ENCODE measurements at places on chromosomes 4 and X.

DNA sequence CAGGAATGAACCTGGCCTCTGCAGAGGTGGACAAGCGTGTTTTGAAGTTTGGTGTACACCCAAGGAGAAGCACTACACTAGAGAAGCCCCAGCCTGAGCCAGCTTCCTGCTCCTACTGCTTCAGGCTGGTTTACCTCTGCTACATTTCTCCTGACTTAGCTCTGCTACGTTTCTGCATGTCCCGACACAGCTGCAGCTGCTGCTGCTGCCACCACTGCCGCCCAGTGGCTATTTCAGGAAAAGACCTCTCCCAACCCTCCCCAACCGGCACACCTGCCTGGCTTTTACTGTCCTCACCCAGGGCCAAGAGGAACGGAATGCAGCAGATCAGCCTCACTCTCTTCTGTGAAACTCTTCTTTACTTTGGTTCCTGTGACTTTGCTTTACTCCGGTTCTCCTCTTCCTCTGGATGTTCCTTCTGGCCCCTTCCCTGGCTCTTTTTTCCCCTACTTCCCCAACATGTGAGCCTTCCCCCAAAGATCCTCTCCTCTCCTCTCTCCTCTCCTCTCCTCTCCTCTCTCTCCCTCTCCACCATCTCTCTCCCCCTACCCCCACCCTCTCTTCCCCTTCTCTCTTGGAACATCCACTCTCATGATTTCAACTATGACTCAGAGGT is 3.1 kb upstream of the P2RY4 start:
- peak; percentile 56 for DNase-seq

DNA sequence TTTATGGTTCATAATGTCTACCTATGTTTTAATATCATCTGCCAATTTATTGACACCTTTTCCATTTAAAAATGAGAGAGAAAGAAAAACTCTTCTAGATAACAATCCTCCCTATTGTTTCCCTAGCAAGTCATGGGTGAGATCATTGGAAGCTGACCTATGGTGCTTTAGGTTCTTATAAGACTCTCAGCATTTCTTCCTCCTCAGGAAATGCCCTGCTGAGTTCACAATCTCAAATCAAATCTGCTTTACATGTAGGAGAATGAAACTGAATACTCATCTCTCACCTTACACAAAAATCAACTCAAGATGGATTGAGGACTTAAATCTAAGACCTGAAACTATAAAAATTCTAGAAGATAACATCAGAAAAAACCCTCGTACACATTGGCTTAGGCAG is 267.4 kb downstream of the RAPGEF2 start:
- DNase-seq = no peak

DNA sequence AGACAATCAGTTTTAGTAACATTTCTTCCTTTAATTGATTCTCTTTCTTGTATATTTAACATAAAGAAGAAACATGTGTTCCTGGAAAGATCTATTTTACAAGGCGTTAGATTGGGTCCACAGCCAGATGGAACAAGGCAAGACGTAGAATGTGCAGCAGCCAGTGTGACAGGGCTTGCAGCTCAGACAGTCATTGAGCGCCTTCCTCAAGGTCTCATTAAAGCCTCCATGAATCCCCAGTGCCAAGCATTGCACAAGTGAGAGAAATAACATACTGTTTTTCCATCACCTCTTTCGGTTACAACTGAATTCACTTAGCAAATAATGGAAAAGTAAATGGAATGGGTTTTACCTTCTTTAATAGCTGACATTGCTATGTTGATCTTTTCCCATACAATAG is 292.5 kb downstream of the USP46 start:
- no peak for DNase-seq

- peak; percentile 23 for DNase-seq
These were observed 66.8 kb upstream of the UCP1 start for GRCh38 chr4:140635606-140636005.

DNA sequence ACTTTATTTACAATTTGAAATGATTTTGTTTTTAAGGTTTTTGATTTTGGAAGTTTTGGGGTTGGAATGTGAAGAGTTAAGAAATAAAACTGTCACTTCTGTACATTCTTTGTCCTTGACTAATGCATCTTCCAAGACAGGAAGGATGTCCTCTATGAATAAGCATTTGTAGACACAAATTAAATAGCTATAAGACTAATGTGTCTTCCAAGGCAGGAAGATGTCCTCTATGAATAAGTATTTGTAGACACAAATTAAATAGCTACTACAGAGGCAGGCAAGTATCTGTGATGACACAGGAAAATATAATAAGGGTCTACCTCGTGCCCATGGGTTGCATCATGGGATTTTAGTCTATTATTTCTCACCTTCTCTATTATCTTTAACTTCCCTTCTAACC is 14.5 kb downstream of the PRSS48 start:
- DNase-seq = no peak

- DNase-seq = no peak
These were observed 89.7 kb downstream of the COL4A6 start for GRCh38 chrX:108348525-108348924.

DNA sequence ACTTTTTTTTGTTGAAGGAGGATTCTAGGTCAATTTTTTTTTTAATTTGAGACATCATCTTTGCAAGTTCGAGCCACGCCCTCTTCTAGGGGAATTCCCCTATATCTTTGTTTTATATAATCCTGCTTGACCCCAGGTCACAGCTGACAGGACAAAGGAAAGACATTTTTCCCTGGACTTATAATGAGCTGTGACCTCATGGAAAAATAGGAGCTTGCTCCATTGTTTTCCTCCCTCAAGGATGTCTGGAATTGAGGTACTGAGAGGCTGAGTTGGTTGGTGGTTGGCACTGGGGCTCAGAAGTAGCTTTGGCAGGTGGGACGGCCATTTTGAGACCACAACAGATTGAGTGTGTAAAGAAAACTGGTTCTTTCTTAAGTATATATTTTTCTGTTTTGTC is 49.0 kb downstream of the GBA3 start:
- DNase-seq = no peak

GRCh38 chrX:76453737-76454406 is 26.4 kb downstream of the MAGEE1 start:
- no peak for DNase-seq

GRCh38 chr4:142721187-142721586 is 124.9 kb downstream of the INPP4B start:
- DNase-seq = no peak

DNA sequence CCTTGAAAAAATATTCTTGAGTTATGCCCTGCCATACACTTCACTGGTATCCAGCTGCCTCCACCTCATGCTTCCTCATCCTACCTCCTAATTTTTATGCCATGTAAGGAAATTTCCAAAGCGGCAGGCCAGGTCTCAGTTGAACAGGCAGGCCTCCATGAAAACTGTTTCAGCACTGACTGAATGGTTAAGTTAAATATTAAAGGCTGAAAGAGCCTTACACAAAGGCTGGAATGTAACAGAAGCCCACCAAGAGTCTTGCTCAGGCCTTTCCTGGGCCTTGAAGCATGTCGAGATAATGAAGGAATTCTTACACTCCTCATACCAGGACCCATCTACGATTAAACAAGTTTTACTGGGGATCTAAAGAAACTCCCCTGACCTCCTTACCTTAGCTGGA is 359.6 kb upstream of the NOCT start:
- no peak for DNase-seq

GRCh38 chr4:40548256-40548655 is 81.4 kb downstream of the RBM47 start:
- no peak for DNase-seq

DNA sequence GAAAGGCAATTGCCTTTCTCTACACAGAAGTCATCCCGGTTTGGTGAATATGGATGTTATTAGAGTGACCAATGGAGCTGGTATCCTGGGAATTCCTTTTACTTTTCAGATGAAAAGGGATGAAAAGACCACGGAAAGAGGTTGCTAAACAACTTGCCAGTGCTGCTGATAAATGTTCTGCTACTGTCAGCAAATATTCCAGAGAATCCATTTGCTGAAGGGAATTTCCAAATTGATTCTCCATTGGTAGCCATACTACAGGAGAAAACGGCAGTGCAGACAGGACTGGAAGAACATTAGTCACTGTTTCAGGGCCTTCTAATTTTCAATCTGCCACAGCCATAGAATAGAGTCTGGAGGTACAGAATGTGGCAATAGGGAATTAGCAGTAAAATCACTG is 451.5 kb downstream of the PCDH11X start:
- DNase-seq = no peak

DNA sequence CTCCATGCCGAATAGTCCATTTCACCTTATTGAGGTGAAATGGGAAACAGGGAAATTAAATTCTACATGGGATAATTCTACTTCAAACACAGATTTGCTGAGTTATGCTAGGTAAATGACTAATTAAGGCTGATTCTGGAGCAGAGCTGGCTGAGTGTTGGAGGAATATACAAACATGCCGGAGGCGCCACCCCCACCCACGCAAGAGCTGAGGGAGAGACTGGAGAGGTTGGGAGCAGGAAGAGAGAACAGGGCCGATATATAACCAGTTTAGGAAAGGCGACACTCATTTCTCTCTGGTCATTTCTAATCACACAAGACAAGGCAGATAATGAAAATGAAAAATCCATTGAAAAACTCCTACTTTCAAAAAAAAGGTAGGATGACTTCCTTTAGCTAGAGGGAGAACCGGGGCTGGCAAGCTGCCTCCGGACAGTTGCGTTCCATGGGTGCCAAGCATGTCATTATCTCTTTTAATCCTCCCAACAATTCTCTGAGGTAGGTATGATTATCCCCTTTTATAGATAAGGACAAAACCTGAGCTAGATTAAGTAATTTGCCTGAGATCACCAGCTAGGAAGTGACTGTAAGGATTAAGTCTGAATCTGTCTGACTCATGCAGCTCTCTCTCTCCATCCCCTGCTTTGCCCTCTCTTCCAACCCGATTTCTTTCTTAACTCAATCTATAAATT is 27.6 kb upstream of the CFAP299 start:
- DNase-seq = no peak

DNA sequence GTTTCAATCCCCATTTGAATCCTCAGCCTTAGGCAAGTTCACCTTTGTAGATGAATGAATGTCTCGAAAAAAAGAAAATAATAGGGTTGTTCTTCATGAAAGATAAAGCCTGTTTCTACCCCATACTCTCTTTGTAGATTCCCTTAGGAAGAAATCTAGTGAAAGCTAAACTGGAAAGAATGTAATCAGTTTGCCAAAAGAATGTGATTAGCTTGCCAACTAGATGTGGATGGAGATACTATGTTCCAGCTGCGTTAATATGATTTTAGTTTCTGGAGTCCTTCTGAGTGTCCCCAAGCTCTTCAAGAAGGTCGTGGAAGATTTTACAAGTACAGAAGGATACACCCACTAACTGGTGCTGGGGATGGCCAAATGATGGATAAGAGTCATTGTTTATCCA is 162.3 kb upstream of the EDNRA start:
- no peak for DNase-seq

GRCh38 chrX:130550351-130550750 is 148.6 kb downstream of the RBMX2 start:
- no peak for DNase-seq

DNA sequence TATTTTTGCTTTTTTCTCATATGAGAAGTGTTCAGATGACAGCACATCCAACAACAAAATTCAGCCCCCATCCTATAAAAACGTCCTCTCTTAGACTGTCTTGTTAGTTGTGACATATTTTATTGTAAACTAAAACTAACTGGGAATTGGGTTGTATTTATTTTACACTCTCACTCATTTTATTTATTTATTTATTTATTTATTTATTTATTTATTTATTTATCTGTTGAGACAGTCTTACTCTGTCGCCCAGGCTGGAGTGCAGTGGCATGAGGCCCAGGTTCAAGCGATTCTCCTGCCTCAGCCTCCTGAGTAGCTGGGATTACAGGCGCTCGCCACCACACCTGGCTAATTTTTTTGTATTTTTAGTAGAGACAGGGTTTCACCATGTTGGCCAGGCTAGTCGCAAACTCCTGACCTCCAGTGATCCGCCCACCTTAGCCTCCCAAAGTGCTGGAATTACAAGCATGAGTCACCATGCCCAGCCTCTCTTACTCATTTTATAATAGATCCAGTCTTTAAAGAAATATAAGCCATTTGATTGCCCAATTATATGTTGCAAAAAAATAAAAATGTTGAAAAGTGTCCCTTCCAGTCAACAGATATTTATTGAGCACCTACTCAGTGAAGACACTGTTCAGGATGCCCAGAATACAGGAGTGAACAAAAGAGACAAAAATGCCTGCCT is 44.6 kb downstream of the PALLD start:
- DNase-seq = no peak

DNA sequence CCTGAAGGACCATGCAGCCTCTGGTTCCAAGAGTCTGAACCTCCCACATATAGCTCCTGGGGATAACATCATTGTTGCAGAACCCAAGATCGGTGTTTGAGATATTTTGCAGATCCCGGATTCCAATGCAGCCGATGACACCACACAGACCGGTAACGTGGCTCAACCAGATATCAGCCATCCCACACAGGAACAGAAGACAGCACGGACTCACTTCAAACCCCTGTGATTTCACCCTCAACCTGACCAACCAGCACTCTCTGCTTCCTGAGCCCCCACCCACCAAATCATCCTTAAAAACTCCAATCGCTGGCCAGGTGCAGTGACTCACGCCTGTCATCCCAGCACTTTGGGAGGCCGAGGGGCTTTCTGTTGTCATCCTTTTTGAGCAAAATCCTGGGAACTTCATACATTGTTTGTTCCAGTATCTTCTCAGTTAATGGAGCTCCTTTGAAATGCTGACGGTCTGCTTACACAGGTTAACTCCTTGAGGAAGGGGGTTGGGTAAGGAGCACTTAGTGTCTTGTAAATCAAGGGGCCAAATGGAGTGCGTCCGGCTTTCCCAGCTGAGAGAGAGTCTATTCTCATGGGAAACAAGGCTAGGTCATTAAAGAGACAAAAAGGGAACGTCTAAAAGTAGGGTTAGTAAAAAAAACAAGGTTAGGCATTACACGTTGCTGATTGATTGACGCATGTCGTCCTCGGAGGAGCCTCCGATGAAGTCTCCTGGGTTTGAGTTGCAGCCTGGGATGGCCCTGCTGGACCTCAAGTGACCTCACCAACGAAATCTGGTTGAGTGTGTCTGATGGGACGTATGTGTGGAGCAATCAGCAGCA is 230.4 kb downstream of the CRLF2 start:
- DNase-seq = no peak

DNA sequence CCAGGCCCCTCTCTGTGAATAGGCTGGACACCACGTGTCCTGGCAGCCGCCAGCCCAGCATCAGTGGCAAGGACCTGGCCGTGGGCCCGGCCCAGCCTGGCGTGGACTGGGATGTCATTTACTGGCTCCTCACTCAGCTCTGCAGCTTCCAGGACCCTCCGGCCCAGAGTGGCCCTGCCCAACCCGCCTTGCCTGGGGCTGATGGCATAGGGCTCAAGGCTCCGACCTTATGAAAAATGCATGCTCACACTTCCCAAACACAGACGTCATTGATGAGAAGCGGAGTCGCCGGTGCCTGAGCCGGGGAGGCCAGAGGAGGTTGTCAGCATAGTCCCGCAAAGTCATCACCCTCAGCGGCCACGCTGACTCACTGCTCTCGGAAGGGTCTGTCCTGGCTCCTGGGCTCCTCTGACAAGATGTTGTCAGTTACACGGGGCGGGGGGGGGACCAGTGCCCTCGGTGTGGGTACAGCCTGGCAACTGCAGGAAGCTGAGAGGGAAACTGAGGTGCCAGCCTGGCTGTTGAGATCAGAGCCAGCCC is 14.3 kb downstream of the CFAP99 start:
- DNase-seq = no peak

- DNase-seq = no peak
These were observed 74.6 kb downstream of the ACOX3 start for GRCh38 chr4:8365951-8366350.

Measured in nephron progenitor cell (in vitro differentiated cells).